ENCODE measurements at places on chromosomes 2 and 18. TPM values are rescaled to one million over a fixed set of nuclear protein-coding genes. Genes with fewer than 3 reads are reported as not detected.

SETBP1 gene
- 3.7 TPM for total RNA-seq

TMEM163 gene
- 1.1 TPM for total RNA-seq

MORN2 gene
- 7.6 TPM for total RNA-seq

CXCR1 gene
- not detected for total RNA-seq

SMAD4 gene
- 123 TPM for total RNA-seq

LOXHD1 gene
- 0.17 TPM for total RNA-seq

TMEM17 gene
- 3.0 TPM for total RNA-seq

TMEM247 gene
- total RNA-seq, result not detected

TFPI gene
- 0.58 TPM for total RNA-seq

C2orf78 gene
- not detected for total RNA-seq

GMCL1 gene
- total RNA-seq, result 27.3 TPM

UGT1A3 gene
- not detected for total RNA-seq

IL1RL2 gene
- not detected for total RNA-seq

RAB6C gene
- not detected for total RNA-seq

MYO7B gene
- total RNA-seq, result not detected

ATP9B gene
- total RNA-seq, result 29.7 TPM

FSIP2 gene
- 3.8 TPM for total RNA-seq

All from GM23338 (cell line).